ENCODE measurements at places on chromosomes 16 and 17.

GRCh38 chr16:78543023-78543422 lies 443.6 kb downstream of the WWOX start:
- no peak for DNase-seq

- no peak for DNase-seq
Measured at GRCh38 chr16:80441935-80442334, 98.9 kb upstream of the DYNLRB2 start.

DNA sequence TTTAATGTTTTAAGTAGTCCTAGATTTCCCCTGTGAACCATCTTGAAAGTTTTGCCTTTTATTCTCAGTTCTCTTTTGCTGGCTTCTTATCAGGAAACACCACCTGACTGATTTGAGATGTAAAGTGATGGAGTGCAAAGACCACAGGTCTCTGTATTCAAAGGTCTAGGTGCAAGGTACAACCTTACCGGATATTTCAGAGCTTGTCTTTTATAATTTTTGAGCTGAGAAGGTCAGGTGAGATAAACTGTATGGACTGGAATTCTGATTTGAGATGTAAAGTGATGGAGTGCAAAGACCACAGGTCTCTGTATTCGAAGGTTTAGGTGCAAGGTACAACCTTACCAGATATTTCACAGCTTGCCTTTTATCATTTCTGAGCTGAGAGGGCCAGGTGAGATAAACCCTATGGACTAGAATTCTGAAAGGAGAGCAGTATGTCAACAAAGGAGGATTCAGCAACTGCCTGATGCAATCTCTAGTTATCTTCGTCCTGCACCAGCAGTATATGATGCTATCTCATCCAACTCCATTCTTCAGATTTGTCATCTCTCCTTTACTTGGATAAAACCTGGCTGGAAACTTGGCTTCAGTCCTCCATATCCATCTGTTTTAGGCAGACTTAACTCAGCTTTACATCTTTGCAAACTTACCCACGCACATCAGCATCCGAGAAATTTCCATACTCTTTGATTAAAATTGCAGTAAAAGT lies 64.3 kb downstream of the CENPV start:
- no peak for DNase-seq

- peak; percentile 10 for DNase-seq
Measured at GRCh38 chr16:49592546-49593423, 219.2 kb downstream of the C16orf78 start.

DNA sequence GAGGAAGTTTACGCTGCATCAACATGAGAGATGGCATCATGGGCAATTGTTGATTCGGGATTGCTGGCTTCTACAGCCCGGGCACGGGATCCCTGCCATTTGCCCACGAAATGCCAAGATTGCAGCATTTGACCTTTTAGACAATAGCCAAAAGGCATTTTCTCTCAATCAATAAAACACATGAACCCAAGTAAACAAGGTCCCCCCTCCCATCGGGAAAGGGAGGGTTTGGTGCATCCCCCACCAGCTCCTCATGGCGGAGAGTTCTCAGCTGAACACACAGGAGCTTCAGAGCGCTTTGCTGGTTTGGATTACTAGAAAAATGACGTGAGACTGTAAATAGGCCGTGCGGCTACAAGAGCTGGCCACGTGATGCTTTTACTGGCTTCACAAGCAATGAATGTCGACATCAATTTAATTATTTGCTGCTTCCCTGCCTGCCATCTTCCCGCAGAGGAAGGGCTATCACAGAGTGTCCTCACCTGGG lies 147.6 kb downstream of the C16orf95 start:
- no peak for DNase-seq
